ENCODE measurements at places on chromosomes 2 and 18.

GRCh38 chr2:24985511-24985910 lies 13.8 kb upstream of the DNAJC27 start:
- no peak for DNase-seq

DNA sequence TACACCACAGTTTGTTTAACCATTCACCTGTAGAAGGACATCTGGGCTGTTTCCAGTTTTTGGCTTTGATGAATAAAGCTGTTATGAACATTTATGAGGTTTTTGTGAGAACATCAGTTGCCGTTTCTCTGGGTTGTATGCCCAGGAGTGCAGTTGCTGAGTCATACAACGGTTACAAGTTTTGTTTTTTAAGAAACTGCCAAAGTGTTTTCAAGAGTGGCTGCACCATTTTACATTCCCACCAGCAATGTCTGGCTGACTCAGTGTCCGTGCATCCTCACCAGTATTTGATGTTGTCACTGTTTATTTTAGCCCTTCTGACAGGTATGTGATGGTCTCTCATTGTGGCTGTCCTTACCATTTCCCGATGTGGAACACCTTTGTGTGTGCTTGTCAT lies 48.0 kb upstream of the GPR17 start:
- no peak for DNase-seq

DNA sequence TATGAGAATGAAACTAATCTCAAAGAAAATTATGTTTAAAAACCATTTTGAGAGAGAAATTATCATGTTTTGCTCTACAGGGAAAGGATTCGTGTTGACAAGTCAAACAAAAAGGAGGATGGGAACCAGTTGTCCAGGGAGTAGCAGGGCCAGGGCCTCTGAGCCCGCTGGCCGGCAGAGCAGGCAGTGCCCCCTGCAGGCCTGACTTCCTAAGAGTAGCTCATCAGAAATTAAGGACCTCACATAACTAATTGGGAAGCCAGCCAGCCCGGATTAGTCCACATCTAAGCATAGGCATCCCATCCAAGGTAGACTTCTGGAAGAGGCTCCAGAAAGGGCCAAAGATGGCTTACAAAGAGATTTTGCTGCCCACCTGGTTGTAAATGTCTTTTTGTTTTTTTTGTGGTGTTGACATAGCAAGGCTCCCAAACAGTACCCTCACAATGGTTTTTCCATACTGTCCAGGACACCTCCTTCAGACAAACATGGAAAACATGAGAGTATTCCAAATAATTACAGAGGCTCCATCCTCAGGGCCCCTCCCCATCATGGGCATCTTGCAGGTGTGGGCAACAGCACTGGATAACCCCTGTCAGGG lies 241.2 kb upstream of the TANK start:
- no peak for DNase-seq

DNA sequence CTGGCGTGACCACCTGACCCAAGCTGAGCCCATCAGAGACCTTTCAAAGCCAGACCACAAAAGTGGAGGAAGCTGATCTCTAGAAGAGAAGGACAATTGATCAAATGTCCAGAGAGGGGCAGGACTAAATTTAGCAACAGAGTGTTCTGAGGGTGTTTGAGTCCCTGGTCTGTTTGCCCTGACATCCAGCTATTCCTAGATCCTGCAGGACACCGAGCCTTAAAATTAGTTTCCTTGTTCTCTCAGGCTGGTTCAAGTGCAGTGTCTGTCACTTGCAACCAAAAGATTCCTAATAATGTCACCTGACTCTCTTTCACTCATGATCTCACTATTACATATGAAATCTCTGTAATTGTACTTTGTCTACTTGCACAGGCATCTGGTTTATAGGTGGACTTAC lies 33.0 kb upstream of the NPAS2 start:
- no peak for DNase-seq

GRCh38 chr2:239157771-239158170 lies 243.0 kb downstream of the HDAC4 start:
- no peak for DNase-seq

GRCh38 chr2:39128919-39129391 lies 8.1 kb upstream of the SOS1 start:
- DNase-seq, result no peak

- DNase-seq, result no peak
These were observed 8.3 kb downstream of the KCNF1 start for GRCh38 chr2:10919771-10920621.

GRCh38 chr18:78900938-78901909 lies 78.4 kb upstream of the SALL3 start:
- no peak for DNase-seq

DNA sequence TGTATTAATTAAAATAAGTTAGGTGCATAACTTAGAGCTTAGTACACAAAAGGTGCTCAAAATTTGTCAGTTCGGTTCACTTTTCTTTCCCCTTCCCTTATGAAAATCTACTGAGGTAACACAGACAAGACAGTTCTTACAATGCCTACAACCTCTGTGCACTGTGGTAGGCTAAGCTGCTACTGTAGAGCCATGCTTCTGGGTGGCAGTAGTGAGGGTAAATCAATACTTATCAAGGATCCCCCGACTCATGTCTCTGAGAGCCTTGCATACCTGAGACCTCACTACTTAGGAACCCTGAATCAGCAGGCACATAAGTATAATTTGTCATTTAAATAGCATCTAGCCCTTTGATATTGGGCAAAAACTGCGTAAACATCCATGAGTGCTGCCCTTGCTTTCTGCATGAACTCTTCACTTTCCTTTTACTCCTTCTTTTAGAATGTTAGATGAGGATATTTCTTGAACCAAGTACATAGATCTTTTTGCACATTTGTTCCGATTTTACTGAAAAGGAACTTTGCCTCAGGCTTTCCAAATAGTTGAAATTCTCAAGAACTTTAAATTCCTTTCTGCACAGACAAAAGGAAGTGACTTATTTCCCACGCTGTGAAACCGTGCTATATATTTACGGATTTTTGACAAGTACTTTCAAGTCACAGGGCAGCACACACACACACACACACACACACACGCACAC lies 234.4 kb downstream of the TRIB2 start:
- no peak for DNase-seq

DNA sequence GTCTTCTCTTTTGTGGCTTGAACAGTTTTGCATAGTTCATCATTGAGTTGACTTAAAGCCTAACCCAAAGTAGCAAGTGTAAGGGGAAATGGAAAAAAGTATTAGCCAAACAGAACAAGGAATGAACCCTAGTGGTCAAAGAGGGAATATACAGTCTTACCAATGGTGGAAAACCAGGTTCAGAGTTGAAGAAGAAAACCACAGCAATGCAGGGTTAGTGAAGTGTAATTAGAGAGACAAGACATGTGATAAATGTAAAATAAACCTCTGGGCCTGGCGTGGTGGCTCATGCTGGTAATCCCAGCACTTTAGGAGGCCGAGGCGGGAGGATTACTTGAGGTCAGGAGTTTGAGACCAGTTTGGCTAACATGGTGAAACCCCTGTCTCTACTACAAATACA lies 2.4 kb downstream of the TTN start:
- no peak for DNase-seq

DNA sequence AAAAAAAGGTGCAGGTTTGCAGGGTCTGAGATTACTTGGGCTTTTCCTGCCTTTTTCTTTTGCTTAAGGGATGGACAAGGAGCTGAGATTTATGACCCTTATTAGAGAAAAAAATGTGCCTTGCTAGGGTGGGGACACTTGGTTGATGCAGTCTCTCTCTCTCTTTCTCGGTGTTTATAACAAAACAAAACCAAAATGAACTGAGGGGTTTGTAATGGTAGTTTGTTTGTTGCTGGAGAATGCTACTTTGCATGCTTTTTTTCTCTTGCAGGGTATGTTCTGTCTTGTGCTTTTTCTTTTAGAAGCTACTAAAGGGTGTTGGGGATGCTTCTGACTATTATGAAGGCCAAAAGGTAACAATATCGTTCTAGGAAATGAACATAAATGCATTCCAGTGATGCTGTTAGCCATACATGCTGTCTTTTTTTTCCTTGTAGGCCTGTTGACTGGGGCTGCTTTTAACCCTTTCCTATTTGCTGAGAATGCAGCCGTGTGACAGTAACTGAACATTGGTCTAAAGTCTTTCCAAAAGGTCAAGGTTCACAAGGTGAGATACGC lies 435 bp downstream of the ZNF532 start:
- DNase-seq, result no peak

DNA sequence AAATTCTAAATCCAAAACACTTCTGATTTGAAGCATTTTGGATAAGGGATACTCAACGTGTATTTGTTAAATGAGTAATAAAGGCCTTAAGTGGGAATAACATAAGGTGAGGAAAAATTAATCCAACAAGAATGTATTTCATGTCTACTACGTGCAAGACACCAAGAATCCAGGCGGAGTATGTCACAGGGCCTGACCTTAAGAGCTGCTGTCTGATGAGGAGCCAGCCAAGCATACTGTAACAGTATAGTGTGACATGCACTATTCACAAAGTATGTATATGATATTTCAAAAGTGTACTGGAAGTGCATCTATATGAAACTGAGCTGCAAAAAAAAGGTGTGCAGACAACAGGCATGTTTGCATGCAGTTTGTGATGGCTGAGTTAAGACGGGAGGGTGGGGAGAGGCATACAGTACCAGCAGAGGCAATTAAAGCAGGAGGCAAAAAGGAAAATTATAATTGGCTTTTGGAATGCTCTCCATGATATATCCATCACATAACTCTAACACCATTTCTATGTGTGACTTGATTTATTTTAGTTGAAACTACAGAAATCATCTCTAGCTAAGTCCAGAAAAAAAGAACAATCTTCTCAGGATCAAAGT lies 18.2 kb downstream of the IWS1 start:
- DNase-seq, result no peak

DNA sequence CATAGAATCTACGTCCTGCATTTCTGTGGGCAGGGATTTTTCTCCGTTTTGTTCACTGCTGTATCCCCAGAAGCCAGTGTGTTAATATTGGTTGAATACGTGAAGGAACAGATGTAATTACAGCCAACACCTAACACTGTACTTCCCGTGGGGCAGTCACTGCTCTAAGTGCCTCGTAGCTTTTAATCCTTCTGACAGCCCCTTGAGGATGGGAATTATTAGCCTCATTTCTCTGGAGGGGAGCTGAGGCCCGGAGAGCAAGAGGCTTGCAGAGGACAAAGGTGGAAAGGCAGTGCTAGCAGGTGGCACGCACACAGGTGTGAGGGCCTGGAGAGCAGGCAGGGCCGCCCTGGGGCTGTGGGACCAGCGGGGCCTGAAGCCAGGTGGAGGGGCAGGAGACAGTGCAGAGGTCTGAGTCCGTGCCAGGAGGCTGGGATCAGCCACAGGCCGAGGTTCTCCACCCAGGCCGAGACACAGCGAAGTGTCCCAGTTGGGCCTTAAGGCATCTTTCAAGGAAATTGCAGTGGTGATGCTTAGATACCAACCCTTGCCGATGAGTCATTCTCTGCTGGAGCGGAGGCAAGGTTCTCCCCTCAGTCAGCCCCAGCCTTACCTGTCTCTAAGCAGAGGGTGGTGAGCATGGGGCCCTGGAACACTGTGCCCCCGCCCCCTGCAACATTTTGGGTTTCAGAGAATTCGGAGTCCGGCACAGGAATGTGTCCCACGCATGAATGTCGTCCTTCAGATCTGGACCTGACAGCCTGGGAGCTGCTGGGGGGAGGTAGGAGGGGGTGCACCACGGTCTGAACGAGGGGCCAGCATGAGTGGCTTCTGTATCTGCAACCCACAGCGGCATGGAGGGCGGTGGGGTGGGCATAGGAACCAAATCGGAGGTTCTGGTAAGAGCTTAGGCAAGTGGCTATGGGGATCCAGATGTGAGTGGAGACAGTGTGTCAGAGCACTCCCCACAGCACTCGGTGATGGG lies 122.6 kb downstream of the GBX2 start:
- DNase-seq, result no peak

GRCh38 chr18:45221363-45221762 lies 393.9 kb upstream of the SLC14A2 start:
- DNase-seq, result no peak

DNA sequence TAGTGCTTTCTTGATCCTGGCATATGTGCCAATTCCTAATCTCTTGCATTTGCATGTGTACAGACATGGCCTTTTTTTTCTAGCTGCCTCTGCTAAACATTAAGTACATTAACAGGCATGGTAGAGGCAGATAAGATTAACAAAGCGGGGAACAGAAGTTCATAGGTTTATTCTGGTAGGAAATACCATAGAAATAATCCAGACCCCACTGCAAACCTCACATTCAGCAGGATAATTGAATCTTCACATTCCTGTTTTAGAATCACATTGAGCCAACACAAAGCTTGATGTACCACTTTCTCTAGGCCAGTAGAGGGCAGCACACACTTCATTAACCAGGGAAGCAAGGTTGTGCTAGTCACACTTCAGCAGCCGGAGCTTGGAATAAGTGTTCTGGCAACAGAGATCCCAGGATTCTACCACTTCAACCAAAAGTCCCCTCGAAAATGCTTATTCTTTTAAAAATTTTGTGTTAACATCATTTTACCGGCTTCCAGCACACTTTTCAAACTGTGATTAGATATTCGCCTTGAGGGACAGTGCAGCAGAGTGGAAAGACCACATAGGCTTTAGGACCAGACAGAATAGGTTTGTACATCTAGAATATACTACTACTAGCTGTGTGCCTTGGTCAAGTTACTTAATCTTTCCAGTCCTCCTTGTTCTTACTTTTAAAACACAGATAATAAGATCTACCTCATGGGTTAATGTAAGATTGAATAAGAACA lies 420.2 kb upstream of the CHST9 start:
- DNase-seq, result peak; percentile 70

DNA sequence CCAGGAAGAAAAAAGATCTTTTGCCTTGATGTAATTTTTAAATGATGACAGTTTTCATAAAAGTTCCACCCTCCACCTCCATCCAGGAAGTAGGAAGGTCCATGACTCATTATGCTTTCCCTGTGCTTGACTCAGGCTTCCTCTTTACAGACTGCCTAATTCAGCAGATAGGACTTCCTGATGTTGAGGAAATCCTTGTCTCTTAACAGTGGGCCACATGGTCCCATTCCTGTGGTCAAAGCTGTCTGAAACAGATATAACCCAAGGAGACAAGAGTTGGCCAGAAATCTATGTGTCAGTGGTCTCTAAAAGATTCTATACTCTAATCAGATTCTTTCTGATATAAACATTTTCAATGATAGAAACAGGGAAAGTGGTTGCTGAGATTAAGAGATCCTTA lies 119.1 kb downstream of the BAZ2B start:
- no peak for DNase-seq

DNA sequence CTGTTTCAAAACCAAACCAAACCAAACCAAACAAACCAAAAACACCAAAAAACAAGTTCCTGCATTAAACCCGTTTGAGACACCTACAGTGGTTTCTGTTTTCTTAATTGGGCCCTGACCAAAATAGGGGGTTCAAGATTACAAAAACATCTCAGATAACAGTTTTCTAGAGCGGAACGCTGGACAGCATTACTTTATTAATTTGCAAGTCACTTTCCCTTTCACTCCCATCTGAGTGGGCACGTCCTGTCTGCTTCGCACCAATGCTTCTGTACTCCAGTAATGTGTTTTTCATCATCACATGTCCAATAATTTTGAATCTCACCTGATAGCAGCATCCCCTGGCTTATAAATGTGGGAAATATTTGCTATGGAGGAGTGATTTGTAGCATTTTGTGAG lies 11.7 kb upstream of the MYO1B start:
- DNase-seq, result no peak

DNA sequence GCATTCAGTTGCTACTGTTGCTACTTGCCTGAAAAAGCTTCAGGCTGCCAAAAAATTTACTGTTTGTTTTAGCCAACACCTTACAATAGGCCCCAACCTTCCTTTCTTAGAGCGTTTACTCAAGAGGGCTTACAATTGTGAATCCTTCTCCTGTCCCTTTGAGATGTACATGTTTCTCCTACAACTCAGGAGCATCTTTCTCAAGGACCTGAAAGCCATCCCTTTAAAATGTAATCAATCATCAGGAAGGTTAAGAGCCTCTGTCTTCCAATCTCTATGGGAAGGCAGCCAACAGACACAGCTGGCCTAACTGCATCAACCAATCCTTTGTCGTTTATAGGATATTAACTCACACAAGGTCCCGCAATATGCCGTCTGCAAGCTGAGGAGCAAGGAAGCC lies 3.4 kb upstream of the IER3IP1 start:
- DNase-seq, result no peak
